Suppressor macrophage treated with lipopolysaccharide for 1 hour (primary cell): ENCODE measurements at places on chromosomes 12 and 14.

DNA sequence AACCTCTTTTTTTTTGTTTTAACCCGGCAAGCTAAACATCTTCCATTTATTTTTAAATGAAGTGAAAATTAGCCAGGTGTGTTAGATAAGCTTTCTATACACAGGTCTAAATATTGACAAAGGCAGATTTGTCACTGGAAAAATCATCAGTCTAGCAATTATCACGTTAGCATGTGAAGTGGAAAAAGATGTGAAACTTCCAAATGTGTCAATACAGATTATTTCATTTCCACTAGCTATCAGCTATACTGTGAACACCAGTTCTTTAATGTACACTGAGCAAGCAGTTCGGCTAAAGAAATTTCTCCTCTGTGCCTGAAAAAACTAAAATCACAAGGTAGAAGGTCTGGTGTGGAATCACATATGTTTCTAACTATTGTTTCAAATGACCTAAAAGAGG is 96.6 kb upstream of the G2E3 start:
- DNase-seq: no peak

- DNase-seq: peak; percentile 59
These were observed 50.3 kb downstream of the HECTD4 start for GRCh38 chr12:112331886-112332285.

DNA sequence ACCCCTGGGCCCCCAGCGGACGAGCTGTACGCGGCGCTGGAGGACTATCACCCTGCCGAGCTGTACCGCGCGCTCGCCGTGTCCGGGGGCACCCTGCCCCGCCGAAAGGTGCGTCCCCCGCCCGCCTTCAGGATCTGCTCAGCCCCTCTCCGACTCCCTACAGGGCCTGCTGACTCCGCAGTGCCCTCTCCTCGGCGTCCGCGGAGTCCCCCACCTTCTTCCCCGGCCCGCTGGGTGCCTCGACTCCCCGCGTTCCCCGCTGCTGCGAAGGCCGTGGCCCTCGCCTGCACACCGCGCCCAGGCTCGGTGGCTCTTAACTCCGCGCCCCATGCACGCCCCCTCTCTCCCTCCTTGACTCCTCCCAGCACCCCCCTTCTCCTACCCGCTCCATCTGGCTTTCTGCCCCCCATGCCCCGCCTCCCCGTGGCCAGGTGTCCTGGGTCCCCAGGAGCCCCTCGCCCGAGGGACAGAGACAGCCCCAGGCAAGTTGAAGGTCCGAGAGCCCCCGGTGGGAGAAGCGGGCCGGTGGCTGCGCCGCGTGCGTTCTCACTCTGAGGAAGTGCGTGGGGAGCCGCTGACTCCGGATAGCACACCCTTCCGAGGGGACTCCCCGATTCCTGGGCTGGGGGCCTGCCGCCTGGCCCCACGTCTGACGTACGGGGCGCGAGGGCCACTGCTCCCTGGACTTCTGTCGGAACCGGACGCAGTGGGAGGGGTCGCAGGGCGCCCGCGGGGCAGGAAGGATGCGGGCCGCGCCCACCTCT is 594 bp downstream of the TAMALIN start:
- DNase-seq: peak; percentile 61

- no peak for DNase-seq
These were observed 136.3 kb downstream of the FOXG1 start for GRCh38 chr14:28902930-28903329.
